ENCODE measurements at places on chromosomes 2 and 18.

DNA sequence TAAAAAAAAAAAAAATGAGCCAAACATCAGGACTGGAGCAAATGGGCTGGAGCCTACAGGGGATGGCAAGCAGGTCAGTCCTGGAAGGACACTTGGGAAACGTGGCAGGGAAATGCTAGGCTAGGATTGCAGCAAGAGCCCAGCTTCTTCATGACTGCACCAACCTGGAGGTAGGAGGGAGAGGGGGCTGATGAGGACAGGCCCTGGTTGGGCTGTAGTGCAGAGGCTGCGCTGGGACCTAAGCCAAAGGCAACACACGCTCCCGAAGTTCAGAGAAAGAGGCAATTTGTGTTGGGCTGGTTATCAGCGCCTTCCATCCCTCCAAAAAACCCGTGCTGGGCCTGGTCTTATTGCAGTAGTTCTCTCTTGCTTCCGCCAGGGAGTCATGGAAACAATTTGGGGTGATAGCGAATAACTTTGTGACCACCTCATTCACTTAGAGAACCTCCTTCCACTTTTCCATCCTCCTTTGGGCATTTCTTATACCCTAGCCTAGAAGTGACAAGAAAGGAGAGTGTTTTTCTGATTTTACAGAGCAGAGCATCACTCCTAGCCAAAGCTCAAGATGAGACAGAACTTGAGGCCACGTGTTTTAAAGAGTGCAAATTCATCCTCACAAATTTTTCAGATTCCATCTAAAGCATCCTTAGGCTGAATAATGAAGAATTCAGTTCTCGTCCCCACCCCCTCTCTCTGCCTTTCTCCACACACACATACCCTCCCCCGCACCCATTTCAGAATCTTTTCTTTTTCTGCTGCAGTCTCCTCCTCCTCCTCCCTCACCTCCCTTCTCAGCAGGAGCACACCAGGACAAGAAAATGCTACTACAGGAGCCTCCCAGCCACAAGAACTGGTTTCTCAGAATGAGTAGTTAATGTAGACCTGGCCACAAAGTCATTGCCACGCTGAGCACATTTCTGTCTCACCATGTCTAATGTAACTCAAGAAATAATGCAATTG lies 82.5 kb upstream of the STPG4 start:
- DNase-seq = no peak

GRCh38 chr2:187655001-187655400 lies 100.8 kb upstream of the TFPI start:
- no peak for DNase-seq

DNA sequence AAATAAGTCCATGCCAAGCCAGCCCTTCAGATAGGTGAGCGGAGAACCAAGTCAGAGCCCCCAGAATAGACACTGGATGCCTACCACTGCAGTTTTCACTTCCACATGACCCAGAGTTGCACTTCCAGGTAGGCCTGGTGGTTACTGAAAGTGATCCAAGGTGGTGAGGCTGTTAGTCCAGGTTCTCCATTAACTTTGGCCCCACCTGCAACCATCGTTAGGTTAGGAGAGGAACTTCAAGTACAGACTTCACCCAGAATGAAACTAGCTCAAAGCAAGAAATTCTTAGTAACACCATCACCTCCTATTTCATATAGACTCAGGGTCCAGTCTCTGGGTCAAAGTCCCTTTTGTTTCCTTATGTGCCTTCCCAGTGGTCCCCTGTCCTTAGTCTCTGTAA lies 293.1 kb upstream of the ID2 start:
- DNase-seq = no peak

DNA sequence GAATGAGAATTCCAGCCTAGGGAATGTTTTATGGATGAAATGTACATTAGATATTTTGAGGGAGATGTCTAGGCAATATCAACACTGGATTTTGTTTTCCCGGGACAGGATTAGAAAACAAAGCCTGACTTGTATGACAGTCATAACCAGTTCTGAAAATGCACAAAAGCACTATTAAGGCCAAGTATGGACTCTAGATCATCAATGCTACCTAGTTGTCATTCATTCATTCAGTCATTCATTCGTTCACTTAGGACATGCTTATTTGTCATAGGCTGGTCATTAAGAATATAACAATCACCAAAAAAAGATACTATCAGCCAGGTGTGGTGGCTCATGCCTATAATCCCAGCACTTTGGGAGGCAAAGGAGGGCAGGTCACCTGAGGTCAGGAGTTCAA lies 511.2 kb downstream of the CMPK2 start:
- no peak for DNase-seq

DNA sequence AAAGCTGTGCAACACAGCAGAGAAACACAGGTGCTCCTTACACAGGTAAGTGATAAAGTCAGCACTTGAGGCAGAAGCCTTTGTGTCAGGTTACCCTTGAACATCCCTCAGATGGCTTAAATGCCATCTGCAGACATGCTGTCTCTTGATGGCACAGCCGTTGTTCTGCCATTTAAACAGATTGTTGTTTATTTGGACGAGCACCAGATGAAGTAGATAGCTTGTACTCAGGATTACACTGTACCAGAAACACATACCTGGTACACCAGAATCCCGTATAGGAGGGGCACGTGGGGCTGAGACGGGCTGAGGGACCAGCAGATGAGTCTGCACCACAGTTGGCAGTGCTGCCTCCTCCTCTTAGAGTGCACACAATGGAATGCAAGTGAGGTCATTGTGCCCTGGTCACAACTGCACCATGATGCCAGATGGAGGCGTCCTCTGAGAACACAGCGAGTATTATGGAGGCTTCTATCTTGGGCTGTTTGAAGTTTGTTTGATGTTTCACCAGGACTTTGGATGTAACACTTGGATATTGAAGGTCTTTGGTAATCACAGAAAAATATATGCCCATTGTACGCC lies 143.0 kb downstream of the TANC1 start:
- no peak for DNase-seq

DNA sequence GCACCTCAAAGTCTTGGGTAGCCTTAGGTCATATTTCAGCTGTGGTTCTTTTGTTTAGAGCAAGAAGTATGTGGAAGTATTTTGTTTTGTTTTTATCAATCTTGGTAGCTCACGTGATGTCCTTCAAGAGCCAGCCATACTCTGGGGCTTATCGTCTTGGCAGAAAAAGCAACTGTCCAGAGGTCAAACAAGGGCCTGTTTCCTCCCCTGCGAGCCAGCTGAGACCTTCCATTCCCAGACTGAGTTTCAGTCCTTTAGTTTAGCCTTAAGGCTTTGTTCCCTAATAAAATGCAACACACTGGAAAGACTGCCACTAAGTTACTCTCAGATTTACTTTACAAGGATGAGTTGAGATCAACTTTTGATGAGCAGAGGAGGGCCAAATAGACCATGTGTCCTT lies 63.5 kb downstream of the TXNL1 start:
- DNase-seq = no peak

DNA sequence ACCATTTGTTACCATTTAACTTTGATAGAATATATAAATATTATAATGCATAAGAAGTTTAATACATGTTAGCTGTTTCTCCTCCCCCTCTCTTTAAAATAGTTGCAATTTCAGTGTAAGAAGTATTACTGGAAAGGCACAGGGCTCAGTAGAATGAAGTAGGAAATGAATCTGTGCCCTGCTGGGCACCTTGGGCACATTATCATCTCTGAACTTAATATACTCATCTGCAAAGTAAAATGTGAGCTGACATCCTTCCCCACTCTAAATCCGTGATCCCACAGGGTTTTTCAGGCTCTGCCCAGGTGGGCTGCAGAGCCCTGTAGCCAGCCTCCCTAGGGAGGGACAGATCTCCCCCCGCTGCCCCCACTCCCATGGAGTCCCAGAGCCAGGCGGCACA lies 56.8 kb downstream of the DPP4 start:
- no peak for DNase-seq

- no peak for DNase-seq
Observed at GRCh38 chr18:40013001-40013609, 1941.9 kb upstream of the PIK3C3 start.
